Activated T-helper 1 cell treated with anti-CD3 and anti-CD28 coated beads, Interleukin-12 subunit alpha, Interleukin-12 subunit beta, Interleukin-2, Interleukin-4 antibody, amounts not matched to agents 30 ng/mL and 10 ng/mL and 1 ng/mL, durations not matched to agents 14 hours and 24 hours and 36 hours (primary cell): ENCODE measurements at places on chromosomes 3 and 15. TPM values are rescaled to one million over a fixed set of nuclear protein-coding genes. Genes with fewer than 3 reads are reported as not detected.
A peak's percentile ranks its signal among the peaks of the same experiment; 100 is the strongest.

The PSTPIP1 gene
- total RNA-seq: 218 and 226 TPM in 2 replicates

The WDR72 gene
- total RNA-seq: not detected in 2 replicates

DNA sequence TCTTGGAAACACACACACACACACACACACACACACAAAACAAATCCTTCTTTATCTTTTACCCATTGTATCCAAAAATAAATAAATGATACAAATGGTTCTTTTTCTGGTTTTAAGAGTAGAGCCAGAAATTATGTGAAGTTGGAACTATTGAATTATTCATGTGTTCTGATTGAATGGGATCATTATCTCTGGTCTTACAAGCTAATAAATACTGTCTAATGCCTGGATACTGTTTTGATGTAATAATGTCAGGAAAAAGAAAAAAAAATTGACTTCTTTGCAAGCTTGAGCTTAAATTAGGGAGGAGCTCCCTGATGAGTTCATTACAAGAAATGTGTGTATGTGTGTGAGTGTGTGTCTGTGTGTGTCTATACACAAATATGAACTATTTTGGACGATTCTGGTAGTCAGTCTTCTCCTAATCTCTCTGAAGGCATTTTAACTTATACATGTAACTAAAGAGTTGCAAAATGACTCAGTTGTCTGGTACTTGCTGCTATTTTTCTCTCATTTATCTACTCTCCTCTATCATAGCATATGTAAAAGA is 507.2 kb upstream of the AGTR1 start:
- DNase-seq: no peak

The GOLGA8R gene
- 1.9 and 2.8 TPM in 2 replicates for total RNA-seq

DNA sequence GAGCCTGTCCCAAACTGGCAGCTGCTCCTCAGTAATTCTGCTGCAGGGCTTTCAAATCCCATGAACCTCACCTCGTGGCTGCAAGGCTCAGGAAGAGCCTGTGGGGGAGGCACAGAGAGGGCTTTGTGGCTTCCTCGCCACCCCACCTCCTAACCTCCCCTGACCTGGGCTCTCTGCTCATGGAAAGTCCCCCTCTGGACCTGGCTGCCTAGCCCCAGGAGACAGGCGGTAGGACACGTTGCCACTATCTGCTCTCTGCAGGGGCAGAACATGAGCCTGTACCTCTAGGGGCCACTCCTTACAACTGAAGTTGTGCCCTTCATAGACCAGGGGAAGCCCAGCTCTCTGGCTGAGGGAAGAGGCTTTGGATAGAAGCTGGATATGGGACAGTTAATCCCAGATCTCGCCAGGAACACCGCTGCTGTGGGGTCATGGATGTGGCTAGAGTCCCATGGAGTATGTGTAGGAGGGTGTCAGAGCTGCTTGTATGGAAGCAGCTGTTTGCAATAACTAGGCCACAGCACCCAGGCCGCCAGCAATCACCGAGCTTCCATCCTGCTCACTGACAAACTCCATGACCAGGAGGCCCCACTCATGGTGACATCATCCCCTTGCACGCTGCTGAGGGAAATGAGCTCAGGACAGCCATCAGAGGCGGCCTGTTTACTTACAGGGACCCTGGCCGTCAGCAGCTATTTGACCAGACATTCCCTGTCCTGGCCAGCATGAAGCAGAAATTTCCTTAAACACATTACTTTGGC is 34.0 kb upstream of the CILP start:
- DNase-seq: no peak

DNA sequence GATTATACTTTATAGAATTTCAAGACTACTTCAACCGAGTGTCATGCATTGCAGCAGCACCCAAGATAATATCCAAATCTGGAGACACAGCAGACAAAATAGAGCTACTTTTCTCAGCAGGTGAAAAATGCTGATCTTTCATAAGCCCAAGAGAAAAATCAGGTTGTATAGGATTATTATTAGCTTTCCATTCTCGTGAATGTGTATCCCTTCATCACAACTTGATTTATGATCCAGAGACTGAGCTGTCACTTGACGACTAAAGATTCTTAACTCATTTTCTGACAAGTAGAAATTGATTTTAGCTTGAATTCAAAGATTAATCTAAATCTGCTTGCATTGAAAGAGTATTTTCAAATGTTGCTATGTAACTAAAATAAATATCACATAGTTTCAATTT is 32.4 kb downstream of the EPHA3 start:
- no peak for DNase-seq

The CSTA gene
- total RNA-seq: not detected in 2 replicates

- peak; percentile 31 for DNase-seq
Observed at GRCh38 chr15:74322558-74323180, 44.8 kb downstream of the CYP11A1 start.

The FGF12 gene
- total RNA-seq: not detected in 2 replicates

DNA sequence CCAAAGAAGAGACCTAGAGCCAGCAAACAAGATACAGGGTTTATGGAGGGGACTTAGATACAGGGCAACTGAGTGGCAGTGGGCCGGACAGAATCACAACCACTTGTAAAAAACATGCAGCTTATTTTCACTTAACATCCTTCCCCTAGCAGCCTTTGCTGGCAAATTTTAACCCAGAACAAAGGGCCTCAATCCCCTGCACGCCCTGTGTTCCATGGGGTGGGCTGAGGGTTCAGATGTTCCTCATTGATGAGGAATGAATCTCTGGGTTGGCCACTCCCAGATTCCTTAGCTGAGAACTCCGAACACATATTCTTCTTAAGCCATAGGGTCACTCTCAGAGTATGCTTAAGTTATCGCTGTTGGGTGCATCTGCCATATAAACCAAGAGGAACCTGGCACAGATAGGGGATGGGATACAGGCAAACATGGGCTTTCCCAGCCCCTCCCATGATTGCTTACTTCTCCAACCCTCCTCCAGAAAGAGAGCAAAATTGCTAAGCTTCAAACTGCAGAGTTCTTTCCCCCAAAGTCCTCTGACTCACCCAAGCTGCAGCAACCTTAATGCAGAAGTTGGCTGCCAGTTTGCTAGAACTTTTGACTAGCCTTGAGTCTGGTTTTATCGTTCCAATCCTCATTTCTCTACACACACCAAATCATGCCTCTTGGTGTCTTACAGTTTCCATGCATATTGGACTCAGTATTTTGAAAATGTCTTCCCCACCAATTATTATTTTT is 146.9 kb downstream of the CD47 start:
- DNase-seq: no peak

The CPNE9 gene
- total RNA-seq: 0.93 TPM in 1 of 2 replicates, not detected in the other

- no peak for DNase-seq
Observed at GRCh38 chr15:28122038-28122949, 23.2 kb upstream of the OCA2 start.

- DNase-seq: no peak
Observed at GRCh38 chr3:28130836-28131235, 110.6 kb upstream of the CMC1 start.

GRCh38 chr3:189945935-189946709 is 174.6 kb downstream of the P3H2 start:
- DNase-seq: no peak

DNA sequence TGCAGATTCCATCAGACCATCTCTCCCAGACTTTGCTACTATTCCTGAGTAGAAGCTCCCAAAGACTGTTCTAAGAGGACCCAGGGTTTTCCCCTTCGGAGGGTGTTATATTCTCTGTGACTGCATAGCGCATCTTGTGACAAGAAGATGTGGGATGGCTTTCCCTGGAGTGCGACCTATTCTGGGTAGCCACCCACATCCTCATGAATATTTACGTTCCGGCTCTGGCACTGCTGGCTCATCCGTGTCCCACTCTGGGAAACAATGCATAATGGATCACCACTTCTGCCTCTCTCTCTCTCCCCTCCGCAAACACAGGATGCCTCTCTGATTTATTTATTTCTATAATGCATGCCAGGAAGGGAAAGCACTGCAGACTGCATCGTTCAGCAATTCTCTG is 166.1 kb downstream of the PYDC2 start:
- no peak for DNase-seq

DNA sequence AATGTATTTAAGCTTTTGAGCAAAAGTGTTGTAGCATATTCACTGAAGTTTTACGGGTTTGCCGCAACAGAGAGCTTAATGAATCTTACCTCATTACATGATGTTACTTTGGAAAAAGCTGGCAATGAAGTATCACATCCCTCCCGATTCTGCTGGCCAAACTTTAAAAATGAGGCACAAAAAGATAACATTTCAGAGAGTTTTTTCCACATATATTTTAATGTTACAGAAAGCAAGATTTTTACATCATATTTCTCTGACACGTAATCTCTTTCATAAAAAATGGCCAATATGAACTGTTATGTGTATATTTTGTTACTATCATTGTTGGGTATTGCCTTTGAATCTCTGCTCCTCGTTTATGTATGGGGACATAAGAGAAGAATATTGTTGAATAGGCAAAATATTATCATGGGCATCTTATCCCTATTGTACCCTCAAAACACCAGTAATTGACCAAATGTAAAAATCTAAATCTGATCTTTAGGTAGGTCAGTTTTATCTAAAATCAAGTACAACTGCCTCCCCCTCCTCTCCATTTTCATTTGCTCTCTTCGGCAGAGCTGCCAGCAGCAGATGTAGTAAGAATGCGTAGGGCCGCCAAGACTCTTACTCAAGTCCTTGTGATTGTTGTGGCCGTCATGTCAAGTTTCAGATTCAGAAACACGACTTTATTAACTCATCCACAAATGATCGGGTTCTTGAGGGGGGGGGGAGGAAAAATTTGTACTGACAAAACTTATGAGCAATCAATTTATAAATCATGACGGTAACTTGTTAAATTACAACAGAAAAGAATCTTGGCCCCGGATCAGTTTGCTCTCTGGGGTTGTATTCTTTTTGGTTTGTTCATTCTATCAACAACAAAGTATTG is 106.7 kb upstream of the THRB start:
- no peak for DNase-seq

- no peak for DNase-seq
Observed at GRCh38 chr15:101566748-101567488, 77.4 kb upstream of the PCSK6 start.

- no peak for DNase-seq
Observed at GRCh38 chr3:124207873-124208485, 216.1 kb upstream of the ROPN1 start.

The PLXNB1 gene
- 5.7 and 7.0 TPM in 2 replicates for total RNA-seq

DNA sequence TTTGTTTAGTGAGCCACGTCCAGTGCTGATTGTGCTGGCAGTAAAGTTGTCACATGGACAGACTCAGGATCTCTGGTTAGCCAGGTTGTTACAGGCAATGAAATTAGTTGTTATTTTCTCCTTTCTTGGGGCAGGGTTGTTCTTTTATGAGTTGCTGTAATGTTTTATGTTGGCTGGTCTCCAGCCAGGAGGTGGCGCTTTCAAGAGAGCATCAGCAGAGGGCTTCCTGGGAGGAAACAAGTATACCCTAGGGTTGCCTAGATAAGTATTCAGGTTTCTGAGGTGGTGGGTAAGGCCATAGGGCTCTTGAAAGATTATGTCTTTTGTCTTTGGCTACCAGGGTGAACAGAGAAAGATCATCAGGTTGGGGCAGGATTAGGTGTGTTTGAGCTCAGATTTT is 14.5 kb upstream of the CFAP20DC start:
- DNase-seq: no peak

The LXN gene
- total RNA-seq: 16.4 and 17.7 TPM in 2 replicates

DNA sequence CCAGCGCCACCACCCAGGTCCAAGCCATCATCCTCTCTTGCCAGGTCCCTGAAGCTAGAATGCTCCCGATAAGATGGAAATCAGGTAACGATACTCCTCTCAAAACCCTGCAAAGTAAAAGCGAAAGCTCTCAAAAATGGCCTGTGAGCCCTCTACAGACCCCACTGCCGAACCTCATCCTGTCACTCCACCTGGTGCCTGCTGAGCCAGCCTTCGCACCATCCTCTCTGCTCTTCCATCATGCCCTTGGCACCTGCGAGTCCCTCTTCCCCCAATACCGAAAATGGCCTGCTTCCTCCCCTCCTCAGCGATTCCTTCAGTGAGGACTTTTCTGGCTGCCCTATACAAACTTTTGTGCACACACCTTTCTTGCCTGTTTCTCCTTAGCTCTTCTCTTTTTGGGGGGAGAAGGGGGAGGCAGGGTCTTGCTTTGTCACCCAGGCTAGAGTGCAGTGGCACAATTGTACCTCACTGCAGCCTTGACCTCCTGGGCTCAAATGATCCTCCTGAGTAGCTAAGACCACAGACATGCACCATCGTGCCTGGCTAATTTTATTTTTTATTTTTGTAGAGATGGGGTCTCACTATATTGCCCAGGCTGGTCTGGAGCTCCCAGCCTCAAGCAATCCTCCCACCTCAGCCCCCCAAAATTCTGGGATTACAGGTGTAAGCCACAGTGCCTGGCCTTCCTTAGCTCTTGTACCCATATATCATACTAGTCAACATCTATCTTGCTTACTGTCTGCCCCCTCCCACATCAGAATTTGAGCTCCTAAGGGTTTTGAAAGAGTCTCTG is 3.0 kb downstream of the IDH2 start:
- DNase-seq: no peak

- no peak for DNase-seq
Observed at GRCh38 chr3:131544557-131544956, 41.8 kb upstream of the MRPL3 start.

DNA sequence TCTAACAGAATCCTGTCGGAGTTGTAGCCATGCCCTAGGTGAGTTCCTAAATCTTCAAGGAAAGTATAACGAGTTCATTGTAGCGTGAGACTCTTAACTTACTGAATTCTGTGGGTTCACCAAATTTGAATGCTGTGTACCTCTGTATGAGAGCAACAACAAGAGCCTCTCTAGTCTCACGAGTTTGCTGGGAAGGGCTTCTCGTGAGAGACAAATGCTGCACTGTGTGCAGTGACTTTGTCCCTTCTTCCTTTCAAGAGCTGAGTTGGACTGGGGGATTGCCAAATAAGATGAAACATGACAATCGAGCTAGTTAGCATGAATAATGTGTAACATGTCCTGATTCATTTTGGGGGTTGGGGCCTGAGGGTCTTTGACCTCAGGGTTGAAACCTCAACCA is 32.2 kb downstream of the KAT2B start:
- DNase-seq: no peak

DNA sequence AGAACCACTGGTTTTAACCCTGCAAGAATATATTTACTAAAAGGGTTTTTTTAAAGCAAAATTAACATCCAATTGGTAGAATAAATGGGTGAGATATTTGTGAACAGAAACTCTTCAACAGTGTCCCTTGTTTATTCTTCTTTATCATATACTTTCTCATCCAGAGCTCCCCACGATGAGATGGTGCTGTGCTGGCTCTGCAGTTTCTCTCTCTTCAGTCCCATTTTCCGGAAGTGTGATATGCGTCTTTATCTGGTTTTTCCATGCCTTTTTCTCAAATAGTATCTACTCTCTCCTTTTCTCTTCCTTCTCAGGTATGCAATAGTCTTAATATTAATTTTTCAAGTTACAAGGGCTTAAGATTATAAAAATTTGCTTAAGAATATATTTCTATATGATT is 1.5 kb downstream of the EAF2 start:
- no peak for DNase-seq

DNA sequence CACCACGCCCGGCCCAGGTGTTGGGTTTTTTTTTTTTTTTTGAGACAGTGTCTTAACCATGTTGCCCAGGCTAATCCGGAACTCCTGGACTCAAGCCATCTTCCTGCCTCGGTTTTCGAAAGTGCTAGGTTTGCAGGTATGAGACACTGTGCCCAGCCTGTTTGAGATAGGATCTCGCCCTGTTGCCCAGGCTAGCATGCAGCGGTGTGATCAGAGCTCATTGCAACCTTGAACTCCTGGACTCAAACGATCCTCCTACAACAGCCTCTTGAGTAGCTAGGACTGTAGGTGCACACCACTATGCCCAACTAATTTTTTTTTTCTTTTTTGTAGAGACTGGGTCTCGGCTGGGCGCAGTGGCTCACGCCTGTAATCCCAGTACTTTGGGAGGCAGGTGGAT is 20.3 kb upstream of the ITPKA start:
- no peak for DNase-seq

The GCSAM gene
- total RNA-seq: 2.8 and 3.5 TPM in 2 replicates

The PRR23C gene
- total RNA-seq: not detected in 2 replicates
